ENCODE measurements at places on chromosomes 12 and 14.
A peak's percentile ranks its signal among the peaks of the same experiment; 100 is the strongest.

- no peak for DNase-seq
These were observed at the start of gene CLEC12A for GRCh38 chr12:9971181-9971580. TSS of gene CLEC12A (plus strand) at chr12:9971409. CDS start at chr12:9971597, 188 bp downstream.

DNA sequence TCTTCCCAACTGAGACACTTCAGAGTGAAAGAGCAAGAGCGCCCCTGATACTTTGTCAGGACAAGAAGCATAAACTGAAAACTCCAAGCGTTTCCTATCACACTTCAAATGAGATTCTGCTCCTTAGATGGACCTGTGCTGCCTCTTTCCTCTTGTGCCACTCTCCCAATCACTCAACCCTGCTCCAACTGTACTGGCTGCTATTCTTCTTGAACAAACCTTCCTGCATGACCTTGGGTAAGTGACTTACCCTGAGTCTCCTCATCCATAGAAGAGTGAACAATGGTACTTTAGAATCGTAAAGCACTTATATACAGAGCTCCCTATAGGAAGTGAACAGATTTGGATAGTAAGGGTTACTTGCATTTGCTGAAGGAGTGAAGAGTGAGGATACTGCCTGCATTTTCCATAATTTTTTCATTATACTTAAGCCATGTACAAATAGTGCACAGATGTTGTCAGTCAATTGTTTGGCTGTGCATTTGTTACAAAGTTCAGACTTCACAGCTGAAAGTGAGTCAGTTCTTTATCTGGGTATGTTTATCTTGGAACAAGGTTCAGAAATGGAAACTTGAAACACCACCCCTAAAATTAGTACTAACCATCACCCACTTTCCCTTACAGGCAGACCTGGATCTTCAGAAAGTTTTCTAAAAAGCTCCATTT is 10.8 kb downstream of the MTERF2 start:
- DNase-seq: no peak

DNA sequence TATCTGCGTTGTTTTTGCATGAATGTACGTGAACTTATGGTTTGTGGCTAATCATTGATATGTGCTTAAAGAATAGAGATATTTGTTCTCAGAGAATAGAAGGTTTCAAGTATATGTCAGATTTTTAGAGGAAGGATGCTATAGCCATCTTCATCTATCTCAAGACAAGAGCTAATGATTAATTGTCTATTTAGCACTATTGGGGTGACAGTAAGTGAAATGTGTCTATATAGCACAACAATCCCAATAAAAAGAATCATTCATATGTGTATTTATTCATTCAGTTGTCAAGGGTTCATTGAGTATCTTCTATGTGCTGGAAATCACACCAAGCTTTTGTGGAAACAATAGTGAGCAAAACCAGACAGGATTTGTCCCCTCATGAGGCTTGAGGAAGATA is 299.5 kb upstream of the NPAS3 start:
- no peak for DNase-seq

GRCh38 chr12:19704966-19705365 is 265.7 kb downstream of the AEBP2 start:
- DNase-seq: no peak

GRCh38 chr14:80714474-80714873 is 227.1 kb downstream of the CEP128 start:
- no peak for DNase-seq

- no peak for DNase-seq
These were observed 187.2 kb upstream of the RGS6 start for GRCh38 chr14:71745072-71745471.

- no peak for DNase-seq
These were observed 212.6 kb upstream of the LHX5 start for GRCh38 chr12:113684053-113684907.

DNA sequence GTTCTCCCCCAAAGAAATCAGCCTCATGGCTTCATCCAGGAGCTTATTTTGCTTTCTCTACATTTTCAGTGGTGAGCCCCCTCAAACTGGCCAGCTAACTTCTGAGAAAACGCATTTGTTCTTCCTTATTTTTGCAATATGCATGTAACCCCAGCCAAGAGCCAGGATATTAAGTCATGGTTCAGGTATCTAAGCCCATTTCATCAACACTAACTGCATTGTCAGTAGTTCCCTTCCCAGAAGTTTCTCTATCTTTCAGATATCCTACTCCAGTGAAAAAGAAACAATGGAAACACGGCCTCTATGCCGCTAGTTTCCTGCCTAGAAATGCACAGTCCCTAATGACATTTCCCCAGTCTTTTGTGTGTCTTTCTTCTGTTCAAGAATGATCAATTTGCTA is 102.8 kb upstream of the RASSF8 start:
- no peak for DNase-seq

GRCh38 chr14:96790186-96790585 is 7.0 kb upstream of the VRK1 start:
- no peak for DNase-seq

DNA sequence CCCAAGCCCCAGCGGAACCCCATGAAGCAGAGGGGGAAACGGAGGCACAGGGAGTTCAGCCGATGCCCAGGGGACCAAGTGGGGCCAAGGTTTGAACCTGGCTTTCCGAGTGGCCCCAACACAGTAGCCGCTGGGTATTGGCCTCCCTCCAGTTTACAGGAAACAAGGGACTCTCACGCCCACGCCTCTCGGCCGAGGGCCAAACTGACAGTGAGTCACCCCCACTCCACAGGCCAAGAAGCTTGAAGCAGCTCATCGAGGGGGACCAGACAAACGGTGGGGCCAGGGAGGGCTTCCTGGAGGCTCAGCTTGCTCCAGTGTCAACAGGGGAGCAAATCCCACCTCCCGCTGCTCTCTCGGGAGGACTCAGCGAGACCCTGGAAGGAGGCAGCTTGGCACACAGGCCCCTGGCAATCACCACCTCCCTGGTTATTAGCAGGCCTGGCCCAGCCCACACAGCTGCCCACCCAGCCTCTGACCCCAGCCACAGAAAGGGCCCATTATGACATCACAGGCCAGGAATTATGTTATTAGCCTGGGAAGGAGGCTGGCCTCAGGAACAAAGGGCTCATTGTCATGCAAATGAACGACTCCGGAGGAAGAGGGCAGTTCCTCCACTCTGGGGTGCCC is 54.6 kb downstream of the NCOR2 start:
- DNase-seq: peak; percentile 98

GRCh38 chr12:32303174-32303549 is 96.2 kb upstream of the FGD4 start:
- DNase-seq: no peak

- no peak for DNase-seq
These were observed 124.3 kb upstream of the LMNTD1 start for GRCh38 chr12:25677232-25677937.

DNA sequence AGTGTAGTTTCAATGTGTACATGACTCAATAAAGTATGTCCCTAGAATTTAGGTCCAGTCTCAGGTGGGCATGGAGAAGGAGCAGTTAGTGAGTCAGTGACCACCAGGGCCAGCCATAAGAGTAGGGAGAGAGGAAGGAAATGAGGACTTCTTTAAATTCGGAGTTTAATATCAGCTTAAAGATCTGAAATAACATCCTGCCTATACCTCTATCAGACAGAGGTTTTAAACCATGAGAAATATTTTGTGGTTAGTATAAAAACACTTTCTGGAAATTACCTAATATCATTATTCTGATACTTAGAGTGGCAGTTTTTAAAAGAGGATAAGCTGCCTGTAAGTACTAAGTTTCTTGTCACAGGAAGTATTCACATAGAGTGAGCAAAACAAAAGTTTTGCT is 61.7 kb upstream of the ST8SIA1 start:
- DNase-seq: no peak

DNA sequence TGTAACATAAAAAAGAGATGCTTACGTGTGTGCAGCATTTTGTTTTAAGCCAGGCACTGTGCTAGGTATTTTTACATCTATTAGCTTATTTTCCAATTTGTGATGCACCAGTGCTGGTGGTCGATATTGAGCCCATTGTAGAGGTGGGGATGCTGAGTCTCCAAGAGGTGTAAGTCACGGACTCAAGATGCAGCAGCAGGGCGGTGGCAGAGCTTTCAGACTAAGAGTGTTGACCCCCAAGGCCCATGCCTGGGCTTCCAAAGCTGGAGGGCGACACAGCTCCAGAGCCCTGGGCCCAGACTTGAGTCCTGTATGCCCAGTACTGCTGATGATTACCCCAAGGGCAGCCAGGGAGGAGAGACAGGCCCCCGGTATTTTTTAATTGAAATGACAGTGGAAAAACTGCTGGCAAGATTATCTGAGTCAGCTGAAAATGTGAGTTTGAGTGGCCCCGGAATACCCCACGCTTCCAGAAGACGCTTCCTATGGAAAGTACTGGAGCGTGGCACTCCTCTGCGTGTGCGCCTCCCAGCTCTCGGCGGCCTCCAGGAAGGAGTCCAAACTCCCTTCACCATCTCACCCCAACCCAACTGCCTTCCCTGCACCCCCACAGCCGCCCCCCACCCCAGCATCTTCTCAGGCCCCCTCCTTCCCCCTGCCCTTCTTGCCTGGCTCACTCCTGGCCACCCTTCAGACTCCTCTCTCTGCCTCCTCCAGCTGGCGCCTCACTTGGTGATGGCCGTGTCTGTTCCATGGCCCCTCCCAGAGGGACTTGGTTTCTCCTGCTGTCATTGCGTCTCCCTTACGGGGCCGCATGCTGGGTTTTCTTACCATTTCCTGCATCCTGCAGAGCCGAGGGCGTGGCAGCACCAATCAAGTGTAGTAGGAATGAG is 40.7 kb downstream of the ELK3 start:
- DNase-seq: no peak

GRCh38 chr14:93991212-93991611 is 5.9 kb upstream of the CCDC197 start:
- no peak for DNase-seq

DNA sequence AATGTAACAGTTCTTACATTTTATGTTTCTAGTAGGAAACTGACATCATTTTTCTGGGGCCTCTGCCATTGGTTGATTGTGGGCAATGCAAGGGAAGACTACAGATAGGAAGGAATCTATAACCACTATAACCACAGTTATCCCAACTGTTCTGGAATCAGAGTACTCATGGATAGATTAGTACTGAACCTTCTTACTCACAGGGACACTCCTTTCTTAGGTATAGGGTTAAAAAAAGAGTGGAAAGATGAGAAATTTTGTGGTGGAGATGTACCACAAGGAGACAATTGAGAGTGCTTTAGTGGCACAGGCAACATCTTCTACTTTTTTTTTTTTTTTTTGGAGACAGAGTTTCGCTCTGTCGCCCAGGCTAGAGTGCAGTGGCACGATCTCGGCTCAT is 21.0 kb downstream of the TMEM116 start:
- DNase-seq: no peak

- no peak for DNase-seq
These were observed 55.9 kb downstream of the LRP6 start for GRCh38 chr12:12210983-12211382.

DNA sequence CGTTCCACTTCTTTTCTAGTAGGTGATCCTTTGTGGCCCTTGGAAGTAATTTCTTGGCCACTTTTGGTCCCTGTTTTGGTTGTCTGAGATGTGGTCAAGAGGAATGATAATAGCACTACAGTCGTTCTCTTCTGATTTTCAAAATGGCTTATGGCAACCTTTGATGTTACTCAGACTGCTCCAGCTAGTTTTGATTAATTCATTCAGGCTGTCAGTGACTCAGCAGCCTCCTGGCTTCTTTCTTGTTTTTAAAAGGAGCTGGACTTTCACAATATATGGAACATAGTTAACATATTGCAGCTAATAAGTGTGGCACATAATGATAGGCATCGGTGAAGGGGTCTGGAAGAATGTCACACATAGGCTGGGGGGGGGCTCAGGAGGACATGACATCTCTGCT is 47.3 kb downstream of the WDR20 start:
- DNase-seq: no peak

DNA sequence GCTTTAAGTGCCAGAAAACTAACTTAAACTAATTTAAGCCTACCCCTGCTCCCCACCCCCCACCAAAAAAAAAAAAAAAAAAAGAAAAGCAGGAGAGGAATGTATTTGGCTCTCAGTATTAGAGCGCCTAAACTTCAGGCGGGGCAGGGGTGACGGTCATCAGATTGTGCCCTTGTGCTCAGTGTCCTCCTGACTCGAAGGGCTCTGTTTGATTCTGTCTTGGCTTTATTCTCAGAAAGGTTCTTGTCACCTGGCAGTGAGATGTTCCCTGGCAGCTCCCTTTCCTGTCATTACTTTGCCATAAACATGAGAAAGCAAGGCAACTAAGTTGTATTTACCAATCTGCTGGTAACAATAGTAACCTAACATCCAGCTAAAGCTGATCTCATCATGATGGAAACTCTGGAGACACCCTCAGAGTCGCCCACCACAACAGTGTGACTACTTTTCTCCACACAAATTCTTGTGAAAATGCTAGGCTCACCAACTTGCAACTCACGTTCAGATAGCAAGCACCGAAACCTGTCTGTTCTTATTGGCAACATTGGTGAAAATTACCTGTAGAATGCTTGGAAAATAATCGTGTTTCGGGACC is 39.0 kb upstream of the WNK1 start:
- no peak for DNase-seq

DNA sequence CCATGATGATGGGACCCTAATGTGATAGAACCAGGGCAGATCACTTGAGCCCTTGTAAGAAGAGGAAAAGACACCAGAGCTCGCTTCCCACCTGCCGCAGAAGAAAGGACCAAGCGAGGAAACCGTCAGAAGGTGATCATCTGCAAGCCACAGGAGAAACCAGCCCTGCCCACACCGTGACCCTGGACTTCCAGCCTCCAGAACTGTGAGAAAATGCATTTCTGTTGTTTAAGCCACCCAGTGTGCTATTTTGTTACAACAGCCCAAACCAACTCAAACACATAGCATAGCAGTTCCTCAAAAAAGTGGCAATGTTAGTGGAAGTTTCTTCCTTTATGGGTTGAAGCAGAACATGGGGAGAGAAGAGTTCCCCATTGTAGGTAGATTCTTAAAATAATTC is 107.9 kb upstream of the BCL2L14 start:
- no peak for DNase-seq

DNA sequence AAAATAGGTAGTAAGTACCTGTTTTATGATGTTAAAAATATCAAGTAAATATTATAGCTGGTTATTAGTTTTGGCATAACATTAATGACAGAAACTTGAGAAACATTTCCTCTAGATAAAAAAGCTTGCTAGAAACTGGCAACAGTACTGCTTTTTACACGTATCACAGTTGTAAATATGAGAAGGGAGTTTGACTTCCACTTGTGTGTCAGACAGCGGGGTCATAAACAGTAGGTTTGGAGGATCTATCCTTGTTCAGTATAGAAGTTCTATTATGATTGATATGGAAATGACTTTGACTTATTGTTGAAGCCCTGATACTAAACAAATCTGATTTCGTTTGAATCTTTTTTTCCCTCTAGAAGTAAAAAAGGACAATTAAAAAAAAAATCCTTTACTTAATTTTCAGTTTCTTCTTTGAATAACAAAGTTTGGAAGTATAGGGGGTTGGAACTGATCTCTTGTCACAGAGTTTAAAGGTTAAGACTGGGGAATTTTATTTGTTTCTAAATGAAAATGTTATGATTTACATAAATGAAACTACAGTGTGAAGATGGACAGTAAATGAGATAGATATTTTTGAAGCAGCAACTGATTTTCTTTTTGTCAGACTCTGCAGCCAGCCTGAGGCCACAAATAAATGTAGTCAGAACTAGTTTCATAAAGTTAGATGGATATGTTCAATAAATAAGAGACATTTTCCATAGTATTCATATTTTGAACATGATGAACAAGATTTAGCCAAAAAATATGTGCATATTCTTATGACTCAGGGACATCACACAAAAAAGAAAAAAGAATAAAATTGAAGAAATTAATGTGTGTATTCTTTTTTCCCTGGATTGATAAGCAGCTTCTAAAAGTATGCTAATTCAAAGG is 50.1 kb downstream of the WNK1 start:
- no peak for DNase-seq
